Lung microvascular endothelial cell (primary cell): ENCODE measurements at places on chromosomes 2 and 18.

DNA sequence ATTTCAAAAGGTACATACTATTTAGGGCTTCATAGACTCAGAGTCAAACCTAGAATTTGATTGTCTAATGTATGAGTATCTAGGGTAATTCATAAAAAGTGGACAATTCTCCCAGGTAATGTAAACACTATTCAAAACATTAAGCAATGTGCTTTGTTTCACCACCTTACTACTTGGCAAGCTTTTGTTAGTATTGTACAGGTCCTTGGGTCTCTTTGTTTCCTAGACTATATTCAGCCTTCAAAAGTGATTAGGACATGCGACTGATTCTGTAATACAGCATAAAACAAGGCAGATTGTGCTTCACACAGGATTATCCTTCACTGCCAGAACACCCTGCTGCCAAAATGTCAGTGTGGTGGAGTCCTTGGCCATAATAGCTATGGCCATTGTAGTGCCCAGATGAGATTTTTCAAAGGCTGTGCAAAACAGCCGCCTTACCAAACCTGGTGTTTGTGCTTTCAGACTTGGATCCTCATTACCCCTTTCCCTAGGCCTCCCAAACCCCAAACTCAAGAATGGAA, 90.1 kb upstream of the CAVIN2 start:
- no peak for DNase-seq

GRCh38 chr2:54904836-54905235, 145.4 kb downstream of the RTN4 start:
- no peak for DNase-seq

DNA sequence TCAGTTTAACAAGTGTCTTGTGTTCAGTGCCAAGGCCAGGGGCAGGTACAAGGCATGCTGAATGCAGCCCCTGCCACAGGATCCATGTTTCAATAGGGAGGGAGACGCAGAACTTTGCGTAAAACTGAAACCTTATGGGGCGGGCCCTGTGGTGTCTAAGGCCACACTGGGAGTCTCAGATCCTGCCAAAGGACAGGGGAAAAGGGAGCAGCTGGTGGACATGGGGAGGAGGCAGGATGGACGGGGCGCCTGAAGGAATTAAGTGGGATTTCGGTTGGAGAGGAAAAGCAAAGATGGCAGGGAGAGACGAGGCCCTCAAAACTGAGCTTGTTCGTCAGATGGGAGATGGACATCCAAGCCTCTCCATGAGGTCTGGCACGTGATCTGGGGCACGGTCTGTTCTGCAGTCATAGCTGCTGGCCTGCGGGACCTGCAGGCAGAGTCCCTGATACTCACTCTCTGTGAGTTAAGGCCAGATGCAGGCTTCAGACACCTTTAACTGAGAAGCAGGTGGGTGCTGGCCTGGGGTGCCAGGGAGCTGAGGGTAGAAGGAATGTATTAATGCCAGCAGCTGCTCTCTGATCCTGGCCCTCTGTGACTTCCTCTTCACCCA, 48.8 kb downstream of the TCF7L1 start:
- DNase-seq = no peak

DNA sequence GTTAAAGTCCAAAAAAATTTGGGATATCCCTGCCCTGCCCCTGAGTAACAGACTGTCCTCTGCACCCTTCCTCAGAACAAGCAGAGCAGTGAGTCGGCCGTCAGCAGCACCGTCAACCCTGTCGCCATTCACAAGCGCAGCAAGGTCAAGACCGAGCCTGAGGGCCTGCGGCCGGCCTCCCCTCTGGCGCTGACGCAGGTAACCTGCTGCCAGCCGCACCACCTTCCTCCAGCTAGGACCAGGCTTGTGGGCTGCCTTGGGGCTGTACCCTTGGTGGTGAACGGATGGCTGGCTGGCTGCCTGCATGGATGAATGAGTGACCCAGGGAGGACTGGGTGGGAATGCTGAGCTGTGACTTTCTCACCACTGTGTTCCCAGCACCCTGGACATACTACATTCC, 236.2 kb downstream of the GLI2 start:
- DNase-seq = no peak

DNA sequence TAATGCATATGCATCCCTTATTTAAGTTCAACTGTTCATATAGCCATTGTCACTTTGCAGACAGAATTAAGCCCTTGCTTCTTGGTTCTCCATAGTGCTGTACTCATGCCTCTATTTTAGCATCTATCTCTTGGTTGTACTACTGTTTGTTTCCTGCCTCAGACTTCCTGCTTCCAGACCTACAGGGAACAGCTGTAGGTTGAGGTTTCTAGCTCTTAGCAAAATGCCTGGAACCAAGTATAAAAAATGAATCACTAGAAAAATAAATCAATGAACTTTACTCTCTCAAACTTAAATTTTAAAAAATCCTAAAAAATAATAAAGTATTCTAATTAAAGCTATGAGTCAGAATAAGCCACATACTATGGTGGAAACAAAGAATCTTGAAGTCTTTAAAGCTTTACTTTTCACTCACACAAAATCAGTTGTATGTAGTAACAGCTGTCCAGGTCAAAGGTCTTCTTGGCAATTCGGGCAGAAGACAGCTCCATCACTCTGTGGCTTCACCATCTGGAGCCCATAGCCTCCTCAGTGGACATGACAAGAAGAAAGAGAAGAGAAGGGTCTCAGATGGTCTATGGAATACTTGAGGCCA, 1228.1 kb upstream of the GYPC start:
- DNase-seq = no peak

- DNase-seq = no peak
Measured at GRCh38 chr2:144510294-144510991, 9.5 kb downstream of the ZEB2 start.

DNA sequence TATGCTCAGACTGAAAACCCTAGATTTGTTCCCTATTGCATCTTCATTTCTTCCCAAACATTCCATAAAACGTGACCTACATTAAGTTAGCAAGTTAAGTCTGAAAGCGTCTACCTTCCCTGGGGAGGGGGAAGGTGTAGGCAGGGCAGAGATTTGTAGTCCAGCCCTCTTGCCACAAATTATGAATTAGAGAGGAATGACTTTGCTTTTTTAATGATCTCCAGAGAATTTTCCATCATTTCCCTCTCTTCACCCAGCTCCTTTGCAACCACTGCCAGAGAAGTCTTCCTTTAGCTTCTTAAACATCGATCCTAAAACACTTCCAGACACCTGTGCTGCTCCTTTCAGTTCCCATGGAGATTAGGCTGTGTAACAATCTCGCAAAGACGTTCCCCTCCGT, 1.2 kb downstream of the C2orf76 start:
- no peak for DNase-seq

GRCh38 chr18:27668158-27668557, 483.1 kb upstream of the CHST9 start:
- DNase-seq = no peak

GRCh38 chr18:45774065-45774521, 50.1 kb downstream of the SLC14A1 start:
- no peak for DNase-seq
